Kidney epithelial cell (primary cell): ENCODE measurements at places on chromosomes 16 and 17.
A peak's percentile ranks its signal among the peaks of the same experiment; 100 is the strongest.

DNA sequence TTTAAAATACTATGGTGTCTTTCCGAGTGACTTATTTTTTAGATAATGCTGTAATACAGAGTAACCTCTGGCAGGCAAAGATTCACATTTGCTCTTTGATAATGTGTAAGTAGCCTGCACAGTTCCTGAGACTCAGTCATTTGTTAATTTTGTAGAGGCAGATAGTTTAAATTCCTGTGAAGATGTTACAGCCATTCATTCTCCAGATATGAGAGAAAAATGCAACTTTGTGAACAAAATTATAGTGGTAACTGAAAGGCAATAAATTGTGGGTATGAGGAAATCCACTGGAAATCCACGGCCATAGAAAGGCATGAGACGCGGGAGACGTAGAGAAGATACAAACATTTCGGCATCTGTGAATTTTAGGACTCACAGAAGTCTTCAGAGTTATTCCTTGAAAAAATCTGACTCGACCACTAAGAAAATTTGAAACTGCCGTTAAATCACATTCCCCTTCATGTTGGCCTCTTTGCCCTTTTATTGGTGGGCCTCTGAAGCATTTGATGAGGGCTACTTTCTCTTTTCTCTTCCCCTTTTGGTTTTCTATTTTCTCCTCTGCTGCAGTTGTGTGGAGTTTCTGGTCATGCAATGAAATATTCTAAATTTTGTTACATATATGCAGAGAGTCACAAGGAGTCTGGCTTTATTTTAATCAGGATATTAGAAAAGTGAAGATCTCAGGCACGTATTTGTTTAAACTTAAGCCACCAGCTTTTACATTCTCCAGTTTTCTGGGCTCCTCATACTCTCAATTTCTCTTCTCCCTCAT is 18.8 kb downstream of the HS3ST3A1 start:
- DNase-seq, result no peak

DNA sequence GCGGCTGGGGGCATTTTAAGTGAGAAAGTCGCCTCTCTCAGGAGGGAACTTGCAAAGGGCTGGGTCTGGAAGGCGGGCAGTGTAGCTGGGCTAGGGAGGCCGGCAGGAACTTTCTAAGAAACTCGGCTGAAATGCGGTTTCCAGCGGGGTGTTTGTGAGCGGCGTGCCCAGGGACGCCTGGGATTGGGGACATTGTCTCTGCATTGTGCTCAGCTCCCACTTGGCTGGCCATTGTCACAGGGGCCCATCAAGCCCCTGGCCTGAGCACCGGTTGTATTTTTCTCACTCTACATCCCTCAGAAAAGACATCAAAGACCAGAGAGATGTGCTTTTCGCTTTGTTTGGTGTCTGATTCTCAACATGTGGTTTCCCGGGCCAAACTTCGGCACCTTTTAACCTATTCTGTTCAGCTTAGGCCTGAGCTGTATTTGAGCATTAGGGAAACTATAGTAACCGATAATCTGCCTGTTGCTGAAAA is 291.1 kb upstream of the IRX3 start:
- DNase-seq, result no peak

- DNase-seq, result no peak
These were observed 267.1 kb upstream of the ASIC2 start for GRCh38 chr17:33560165-33560564.

DNA sequence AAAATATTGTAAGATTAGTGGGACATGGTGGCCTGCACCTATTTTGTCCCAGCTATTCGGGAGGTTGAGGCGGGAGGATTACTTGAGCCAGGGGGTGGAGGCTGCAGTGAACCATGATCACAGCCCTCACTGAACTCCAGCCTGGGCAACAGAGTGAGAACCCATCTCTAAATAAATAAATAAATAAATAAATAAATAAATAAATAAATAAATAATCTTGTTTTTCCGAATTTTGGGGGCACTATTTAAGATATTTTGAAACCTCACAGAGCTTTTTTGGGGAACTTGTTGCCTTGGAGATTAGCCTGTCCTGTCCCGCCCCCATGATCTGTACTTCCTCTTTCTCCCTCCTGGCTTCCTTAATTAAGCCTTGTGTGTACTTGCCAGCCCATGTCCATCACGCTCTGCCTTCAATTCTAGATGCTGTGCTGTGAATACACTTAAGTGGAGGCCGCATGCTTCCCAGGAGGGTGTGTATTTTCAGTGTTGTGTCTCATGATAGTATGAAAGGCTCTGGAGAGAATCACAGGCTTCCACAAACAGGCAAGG is 4.4 kb downstream of the LGALS9 start:
- no peak for DNase-seq

DNA sequence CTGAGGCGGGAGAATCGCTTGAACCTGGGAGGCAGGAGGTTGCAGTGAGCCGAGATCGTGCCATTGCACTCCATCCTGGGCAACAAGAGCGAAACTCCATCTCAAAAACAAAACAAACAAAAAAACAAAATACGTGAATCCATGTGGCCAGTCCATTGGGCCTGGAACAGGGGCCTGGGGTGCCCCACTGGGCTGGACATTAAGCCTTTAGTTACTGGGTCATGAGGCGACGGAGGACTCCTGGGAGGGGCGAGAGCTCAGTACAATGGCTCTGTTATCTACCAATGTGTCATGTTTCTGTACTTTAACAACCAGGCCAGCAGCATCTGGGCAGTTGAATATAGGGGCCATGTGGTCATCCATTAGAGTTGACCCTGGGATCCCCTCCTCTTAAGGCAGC is 18.9 kb upstream of the CLEC18A start:
- DNase-seq, result no peak

GRCh38 chr16:88424587-88425235 is 28.4 kb upstream of the ZFPM1 start:
- no peak for DNase-seq

GRCh38 chr17:78414178-78415162 is 36.0 kb downstream of the PGS1 start:
- no peak for DNase-seq

DNA sequence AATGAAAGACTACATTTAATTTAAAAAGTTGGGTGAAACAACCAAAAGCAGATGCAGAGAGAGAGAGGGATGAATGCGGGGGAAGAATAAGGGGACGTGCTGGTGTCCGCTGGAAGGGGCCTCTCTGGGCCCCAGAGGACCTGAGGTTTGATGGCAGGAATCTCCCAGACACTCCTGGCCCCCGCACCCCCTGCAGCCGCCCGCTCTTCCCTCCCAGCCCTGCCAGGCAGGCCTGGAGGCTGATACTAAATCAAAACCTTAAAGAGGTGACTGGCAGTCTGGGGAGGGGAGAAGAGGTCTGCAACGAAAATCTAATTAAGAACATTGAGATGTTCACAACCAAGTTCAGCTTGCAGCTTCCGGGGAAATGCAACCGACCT is 2.4 kb downstream of the FOXL1 start:
- no peak for DNase-seq

DNA sequence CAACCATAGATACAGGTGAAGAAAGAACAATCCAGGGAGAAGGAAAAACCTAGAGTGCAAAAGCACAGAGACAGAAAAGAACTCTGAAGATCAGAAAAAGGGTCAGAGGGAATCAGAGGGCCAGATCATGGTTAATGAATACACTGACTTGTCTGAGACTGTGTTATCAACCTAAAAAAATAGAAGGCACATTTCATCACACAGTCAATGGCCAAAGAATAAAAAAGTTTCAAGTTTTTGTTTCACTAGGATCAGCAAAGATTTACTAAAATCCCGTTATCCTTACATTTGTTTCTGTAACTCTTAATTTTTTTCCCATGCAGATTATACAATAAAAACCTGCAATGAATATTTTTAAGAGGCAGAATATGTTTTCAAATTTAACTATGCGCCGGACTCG is 38.5 kb downstream of the CNOT1 start:
- no peak for DNase-seq

DNA sequence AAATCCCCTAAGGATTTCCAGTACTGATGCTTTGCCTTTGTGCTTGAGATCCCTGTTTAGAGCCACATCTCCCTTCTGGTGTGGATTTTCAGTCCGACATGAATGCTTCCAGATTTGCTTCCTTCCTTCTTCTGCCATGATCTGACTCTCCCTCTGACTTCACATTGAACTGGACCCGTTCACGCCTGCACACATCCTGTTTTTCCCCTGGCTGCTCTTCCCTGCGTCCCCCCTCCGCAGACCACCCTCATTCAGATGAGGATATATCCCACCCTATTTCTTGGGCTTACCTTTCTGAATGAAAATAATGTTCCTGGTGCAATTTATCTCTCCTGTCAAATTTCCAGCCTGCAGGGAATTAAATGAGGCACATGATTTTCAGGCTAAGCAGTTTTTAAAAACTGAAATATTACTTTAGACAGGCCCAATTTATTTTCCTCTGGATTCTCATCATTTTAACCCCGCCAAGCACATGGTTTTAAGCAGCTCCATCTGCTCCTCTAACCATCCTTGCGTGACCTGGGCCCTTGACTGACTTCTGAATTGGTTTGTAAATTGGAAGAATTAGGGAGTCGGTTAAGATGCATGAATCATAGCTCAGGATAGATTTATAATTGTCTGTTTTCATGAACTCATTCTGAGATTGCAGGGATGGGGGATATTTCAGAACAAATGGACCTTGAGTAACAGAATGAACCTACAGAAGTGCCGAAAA is 59.2 kb downstream of the BMERB1 start:
- DNase-seq, result no peak

DNA sequence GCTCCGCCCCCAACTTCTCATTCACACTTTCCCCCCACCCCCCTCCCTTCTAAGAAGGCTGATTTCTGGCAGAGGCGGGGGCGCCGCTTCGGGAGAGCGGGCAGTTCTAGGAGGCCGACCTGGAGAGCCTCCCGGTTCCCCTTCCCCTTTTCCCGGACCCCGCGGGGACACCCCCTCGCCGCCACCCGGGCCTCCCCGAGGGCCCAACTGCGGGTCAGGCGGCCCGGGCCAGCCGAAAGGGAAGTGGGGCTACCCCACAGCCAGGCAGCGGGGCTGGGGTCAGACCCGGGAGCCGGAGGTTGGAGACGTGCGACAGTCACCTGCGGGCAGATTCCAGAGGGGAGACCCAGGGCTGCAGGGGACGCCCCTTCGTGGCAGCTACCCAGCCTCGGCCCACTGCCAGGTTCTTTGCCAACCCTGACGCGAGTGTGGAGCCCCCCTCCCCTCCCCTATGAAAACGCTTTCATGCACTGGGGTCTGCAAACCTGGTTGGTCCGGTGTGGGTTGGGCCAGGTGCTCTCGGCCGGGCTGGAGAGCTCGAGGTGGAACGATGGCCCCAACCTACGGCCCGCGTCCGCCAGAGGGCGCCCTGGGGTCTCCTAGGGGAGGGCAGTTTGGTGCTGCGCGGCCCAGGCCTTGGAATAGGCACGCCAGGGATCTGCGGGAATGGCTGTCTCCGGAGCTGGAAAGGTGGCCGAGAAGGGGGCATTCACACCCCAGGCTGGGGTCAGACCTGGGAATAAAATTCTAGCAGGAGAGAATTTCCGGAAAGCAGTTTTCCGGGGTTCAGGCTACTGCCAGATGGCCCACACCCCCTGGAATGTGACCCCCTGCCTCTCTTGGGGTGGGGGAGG is 721 bp upstream of the SOCS3 start:
- no peak for DNase-seq

DNA sequence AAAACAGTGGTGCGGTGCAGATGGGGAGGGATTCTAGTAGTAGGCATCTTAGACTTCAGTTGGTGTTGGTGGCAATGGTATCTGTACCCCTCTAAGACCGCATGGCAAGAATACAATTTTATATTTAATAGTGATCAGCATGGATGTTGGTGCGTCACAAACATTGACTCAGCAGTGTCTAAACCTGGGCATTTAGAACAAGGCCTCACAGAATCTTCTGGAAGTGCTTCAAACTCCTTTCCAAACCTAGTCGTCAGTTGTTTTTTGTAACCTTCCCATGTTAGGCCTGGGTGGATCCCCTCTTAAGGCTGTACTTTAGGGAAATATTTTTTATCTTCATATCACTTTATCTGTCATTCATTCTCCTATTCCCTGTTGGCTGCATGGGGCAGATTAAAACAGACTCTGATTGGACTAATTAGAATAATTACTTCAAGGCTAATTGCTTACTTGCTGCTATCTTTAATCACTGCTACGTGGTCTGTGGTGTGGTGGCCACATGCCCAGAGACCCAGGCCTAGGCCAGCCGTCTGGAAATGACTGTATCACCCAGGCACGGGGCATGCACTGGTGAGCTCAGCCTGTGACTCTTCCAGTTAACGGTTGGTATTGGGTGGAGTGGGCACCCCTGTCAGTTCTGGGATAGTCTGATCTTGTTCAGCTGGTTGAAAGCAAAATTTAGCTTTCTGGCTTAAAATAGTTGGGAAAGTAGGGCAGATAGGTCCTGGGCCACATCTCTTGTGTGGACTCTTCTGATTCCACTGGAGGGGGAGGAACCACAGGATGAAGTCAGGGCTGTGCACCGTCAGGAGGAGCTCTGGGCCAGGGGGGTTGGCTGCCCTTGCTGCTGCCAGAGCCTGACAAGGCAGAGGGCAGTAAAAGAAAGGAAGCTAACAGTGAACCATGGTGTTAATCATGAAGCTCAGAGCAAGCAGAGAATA is 4.5 kb downstream of the ALKBH5 start:
- DNase-seq, result peak; percentile 44

GRCh38 chr16:72255786-72256185 is 83.8 kb upstream of the PMFBP1 start:
- DNase-seq, result no peak

- DNase-seq, result no peak
These were observed 42.0 kb downstream of the CMIP start for GRCh38 chr16:81486540-81487061.

GRCh38 chr16:15833541-15833940 is 23.3 kb downstream of the MYH11 start:
- DNase-seq, result no peak

GRCh38 chr16:67346341-67346740 is 19.7 kb downstream of the LRRC36 start:
- DNase-seq, result no peak

GRCh38 chr17:59626756-59627155 is 7.1 kb downstream of the CLTC start:
- DNase-seq, result no peak

DNA sequence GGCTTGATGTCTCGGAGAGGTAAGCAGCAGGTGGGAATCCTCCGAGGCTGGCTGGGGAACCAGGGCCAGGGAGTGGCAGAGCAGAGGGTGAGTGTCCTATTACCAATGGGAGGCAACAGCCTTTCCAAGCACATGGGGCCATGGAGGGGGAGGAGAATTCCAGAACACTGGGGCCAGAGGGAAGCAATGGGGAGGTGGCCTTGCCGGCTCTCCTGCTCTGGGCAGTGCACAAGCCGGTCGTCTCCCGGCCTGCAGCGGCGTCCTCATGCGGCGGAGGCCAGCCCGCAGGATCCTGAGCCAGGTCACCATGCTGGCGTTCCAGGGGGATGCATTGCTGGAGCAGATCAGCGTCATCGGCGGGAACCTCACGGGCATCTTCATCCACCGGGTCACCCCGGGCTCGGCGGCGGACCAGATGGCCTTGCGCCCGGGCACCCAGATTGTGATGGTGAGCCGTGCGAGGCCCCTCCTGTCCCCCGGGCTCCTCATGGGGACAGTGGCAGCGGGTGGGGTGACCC is 21.9 kb downstream of the SGSH start:
- no peak for DNase-seq

GRCh38 chr16:1876468-1876867 is 4.5 kb upstream of the MEIOB start:
- DNase-seq, result no peak

GRCh38 chr17:65678546-65678945 is 117.1 kb upstream of the AXIN2 start:
- no peak for DNase-seq

GRCh38 chr16:81405702-81406113 is 38.9 kb upstream of the CMIP start:
- DNase-seq, result peak; percentile 98
